ENCODE measurements at places on chromosomes 1 and 21.
A peak's percentile ranks its signal among the peaks of the same experiment; 100 is the strongest.

- DNase-seq, result no peak
These were observed 142.3 kb upstream of the COL6A1 start for GRCh38 chr21:45839274-45839673.

- peak; percentile 63 for DNase-seq
These were observed 157.3 kb downstream of the KCNJ6 start for GRCh38 chr21:37758982-37759381.

GRCh38 chr1:14614341-14614740 lies 15.9 kb downstream of the KAZN start:
- no peak for DNase-seq

DNA sequence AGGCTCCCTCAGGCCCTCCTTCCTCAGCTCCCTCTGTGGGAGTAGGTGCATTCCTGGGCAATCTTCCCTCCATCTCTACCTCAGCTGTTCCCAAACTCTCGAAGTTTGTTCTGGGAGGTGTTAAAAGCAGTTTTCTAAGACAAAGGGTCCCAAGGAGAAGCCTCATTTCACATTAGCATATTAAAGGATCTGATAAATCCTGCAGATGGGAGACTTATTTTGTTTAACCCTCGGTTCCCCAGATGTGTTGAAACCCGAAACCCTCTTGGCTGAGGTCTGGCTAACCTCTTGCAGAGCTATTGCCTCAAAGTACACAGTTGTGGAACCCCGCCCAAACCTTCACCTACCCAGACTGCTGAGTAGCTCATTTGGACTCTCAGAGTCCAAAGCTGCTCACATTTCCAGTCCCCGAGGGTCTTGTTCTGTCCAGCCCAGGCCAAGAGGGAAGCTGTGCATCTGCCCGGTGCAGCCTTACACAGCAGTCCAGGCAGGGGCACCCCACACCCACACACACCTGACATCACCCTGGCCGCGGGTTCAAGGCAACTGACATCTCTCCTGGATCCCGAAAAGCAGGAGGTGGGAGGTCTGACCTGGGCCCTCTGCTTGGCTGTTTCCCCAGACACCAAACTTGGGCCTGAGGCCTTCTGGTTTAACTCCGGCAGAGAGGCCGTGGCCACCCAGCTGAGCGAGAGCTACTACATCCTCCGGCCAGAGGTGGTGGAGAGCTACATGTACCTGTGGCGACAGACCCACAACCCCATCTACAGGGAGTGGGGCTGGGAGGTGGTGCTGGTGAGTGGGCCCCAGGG lies 19.5 kb upstream of the SELENON start:
- DNase-seq, result no peak

DNA sequence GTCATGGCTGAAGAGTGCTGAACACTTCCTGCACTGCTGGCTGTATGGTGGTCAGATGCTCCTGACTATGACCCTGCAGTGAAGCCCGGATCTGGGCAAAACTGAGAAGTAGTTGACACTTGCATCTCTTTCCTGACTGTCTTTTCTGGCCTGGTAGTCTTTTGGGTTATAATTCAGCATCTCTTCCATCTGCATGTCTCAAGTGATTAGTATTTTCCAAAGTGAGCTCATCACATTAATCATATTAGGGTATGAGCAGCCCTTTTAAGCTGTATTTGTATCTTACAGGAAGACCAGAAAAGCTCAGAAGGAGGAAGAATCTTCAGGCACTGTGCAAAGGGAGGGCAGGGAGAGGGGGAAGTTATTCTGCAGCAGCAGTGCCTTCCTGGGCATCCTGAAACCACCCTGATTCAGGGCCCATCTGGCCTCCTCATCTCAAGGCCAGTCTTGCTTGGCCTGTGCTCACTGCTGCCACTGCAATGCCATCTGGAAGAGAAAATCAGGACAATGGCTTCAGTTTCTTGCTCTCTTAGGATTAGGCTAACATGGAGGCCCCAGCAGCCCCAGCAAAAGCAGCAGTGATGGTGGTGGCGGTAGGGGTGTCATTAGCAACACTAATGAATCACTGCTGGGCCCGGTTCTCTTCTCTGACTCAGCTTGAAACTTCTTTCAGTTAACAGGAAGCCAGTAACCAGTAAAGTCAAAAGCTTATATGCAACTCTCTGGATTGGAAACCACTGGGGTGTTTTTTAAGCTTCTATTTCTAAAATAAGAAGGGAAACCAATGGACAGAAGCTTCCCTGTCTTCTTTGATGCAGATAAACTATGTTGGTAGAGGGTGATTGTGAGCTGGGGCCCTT lies 63.3 kb upstream of the WDR26 start:
- peak; percentile 41 for DNase-seq

DNA sequence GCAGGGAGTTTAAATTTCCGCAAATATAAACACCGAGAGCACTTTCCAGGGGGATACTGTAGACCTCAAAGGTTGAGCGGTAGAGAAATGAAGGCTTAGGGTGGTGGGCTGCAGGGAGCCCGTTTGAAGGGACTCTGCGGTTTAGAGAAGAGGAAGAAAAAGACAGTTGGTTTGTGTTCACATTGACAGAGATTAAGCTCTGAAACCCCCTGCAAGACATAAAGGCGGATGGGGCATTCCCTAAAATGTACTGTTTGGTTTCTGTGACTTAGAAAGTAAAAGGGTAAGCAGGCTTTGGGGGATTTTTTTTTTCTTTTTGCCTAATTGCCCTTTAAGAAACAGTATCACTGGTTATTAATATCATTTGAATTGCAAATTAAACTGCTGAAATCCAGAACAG lies 1.3 kb downstream of the KAZN start:
- no peak for DNase-seq

DNA sequence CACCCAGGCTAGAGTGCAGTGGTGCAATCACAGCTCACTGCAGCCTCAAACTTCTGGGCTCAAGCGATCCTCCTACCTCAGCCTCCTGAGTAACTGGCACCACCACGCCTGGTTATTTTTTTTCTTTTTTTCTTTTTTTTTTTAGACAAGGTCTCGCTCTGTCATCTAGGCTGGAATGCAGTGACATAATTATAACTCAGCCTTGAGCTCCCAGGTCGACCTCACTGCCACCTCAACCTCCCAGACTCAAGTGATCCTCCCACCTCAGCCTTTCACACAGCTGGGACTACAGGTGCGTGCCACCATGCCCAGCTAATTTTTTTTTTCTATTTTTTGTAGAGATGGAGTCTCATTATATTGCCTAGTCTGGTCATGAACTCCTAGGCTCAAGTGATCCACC lies 66.9 kb upstream of the ECE1 start:
- DNase-seq, result no peak

- DNase-seq, result no peak
These were observed 85.3 kb upstream of the RGS4 start for GRCh38 chr1:162983671-162984425.

DNA sequence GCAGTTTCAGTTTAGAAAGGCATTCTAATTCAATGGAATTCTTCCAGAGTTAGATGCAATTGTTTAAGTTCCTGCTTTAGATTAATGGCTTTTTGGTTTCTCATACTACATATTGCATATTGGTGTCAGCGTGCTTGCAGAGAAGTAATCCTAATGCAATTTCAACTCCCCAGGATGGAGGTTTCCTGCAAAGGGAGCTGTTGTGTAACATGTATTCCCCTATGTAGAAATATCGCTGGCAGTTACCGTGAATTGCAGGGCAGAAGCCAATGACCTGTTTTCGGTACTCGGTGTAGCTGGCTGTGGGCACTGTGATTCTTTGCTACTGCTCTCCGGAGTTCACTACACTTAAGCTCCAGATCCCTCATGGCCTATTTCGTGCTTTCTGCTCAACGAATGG lies 256.1 kb upstream of the PTBP2 start:
- DNase-seq, result no peak

- DNase-seq, result peak; percentile 57
These were observed 1.5 kb upstream of the AKNAD1 start for GRCh38 chr1:108858230-108858950.

- DNase-seq, result no peak
These were observed 57.2 kb downstream of the NPHP4 start for GRCh38 chr1:5935026-5935425.

- DNase-seq, result peak; percentile 19
These were observed 143.6 kb upstream of the BACE2 start for GRCh38 chr21:41024341-41024740.

DNA sequence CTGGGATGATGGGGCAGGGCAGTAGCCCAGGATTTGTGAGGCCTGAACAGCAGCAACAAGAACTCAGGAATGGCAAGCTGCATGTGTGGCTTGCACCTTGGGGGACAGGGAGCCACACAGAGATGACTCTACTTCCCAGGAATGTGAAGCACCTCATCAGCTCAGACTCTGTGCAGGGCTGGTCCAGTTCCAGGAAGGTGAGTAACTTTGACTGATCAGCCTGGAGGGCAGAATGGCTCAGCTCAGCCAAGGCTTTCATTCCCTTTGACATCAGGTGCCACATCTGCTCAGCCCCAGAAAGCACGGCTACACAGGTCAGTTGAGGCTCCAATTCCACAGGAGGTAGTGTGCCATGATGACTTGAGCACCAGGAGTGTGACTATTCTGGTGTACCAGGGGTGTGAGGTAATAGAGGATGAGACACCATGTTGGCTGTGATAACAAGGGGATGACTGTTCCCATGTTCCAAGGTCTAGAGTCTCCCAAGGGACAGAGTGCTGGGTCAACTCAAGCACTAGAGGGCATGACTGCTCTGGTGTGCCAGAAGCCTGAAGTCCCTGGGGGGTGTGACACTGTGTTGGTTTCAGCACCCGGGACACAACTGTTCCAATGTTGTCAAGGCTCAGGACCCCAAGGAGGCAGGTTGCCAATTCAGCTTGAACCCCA lies 625.8 kb upstream of the ADGRL2 start:
- no peak for DNase-seq

GRCh38 chr1:109254621-109255096 lies 5.3 kb downstream of the CELSR2 start:
- DNase-seq, result peak; percentile 67

- DNase-seq, result no peak
These were observed 173.6 kb downstream of the RERE start for GRCh38 chr1:8643542-8644536.

GRCh38 chr1:94050675-94051074 lies 70.3 kb downstream of the ABCA4 start:
- no peak for DNase-seq

DNA sequence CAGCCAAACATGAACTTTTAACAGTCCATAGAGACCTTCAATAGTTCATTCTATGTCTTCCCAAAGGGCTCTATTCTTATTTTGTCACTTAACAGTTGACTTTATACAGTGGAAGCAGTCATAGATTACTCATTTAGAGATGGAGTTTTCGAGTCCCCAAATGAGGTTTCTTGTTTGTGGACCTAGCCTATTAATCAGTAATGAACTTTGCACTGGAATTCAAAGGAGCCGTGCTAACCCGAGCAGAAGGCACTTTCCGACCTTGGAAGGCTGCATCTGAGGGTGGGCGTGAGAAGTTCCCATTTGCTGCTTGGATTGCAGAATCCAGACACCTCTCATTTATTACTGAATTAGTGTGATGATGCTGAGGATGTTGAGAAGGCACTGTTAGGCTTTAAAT lies 46.4 kb downstream of the TTC39A start:
- no peak for DNase-seq

- DNase-seq, result no peak
These were observed 9.2 kb upstream of the HHIPL2 start for GRCh38 chr1:222557148-222557547.

DNA sequence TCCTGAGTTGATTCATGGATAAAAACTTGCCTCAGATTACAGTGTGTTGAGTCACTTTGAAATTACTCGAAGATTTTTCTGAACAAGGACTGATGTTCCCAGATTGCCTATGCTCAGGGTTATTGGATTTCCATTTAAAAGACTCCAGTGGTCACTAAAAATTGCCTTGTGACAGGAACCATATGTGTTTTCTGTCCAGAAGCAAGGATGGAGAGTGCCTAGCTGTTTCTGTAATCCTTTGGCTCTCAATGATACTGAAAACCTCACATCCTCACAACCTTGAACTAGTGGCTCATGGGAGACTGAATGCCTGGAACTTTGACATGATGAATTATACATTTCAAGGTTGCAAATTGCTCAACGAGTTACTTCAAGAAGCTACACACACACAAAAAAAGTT lies 1271.8 kb downstream of the BRINP3 start:
- DNase-seq, result peak; percentile 8

DNA sequence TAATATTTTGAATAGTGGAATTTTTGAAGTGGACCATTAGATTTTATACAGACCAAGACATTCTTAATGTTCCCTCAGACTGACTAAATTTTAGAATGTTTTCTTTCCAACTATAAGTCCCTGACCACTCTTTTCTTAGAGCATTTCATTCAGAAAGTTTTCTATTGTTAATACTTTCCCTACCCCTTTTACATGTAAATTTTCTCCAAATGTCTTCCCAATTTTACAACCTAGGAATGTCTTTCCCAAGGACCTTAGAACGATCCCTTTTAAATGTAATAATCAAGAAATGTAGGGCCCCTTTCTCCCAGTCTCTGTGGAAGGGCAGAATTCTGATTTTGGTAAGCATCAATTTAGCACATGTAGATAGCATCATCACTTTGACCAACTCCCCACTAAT lies 730.0 kb upstream of the B3GALT2 start:
- DNase-seq, result no peak

DNA sequence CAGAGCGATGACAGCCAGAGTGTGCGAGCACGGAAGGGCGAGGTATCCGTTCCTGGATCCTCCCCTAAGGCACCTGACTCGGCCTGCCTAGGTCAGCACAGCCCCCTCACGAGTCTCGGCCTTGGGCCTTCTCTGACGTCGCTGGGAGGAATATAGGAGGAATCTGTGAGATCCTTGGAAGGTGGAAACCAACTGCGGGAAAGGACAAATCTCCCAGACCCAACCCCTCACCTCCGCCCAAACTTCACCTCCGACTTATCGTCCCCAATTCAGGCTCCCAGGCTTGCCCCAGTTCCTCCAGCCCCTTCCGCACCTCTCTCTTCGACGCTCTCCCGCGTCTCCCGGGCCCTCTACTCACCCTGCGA lies 494 bp downstream of the APH1A start:
- no peak for DNase-seq

GRCh38 chr1:74333244-74333643 lies 98.1 kb downstream of the TNNI3K start:
- no peak for DNase-seq

GRCh38 chr1:19044975-19045831 lies 88.7 kb upstream of the IFFO2 start:
- no peak for DNase-seq

DNA sequence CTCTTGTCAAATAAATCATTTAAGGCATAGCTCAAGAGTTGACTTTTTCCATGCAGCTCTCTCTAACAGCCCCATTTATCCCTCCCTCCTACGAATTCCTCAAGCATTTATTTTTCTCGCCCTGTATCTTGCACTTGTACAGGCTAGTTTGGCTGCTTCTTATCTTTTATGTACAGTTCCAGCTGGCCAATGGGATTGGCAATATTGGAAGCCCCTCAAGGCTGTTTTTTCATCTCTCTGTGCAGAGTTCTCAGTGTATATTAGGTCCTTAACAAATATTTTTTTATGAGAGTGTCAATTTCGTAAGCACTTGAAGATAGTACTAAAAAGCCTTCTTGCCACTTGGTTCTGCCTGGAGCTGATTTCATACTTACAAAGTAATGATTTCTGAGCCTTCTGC lies 356.0 kb downstream of the ST6GALNAC3 start:
- no peak for DNase-seq

DNA sequence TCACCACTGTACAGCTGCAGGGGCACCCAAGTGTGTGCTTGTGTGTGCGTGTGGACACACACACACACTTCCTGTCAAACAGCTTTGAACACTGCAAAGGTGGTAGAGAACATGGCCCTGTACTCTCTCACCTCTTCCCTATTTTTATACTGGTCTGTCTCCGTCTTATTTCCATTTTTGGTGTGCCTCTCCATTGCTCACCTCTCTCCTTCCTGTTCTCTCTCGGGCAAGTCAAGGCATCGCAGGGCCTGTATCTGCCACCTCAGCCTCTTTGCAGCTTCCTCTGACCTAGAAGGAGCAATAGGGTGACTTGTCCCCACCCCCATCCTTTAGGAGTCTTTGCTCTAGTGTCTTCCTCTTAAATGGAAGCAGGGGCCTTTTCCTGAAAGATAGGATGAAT lies 2.2 kb downstream of the SMCP start:
- no peak for DNase-seq
